ENCODE measurements at places on chromosomes 3 and 15. TPM values are rescaled to one million over a fixed set of nuclear protein-coding genes. Genes with fewer than 3 reads are reported as not detected.

GRCh38 chr15:53416219-53416940 lies 343.1 kb downstream of the WDR72 start:
- DNase-seq = no peak

DNA sequence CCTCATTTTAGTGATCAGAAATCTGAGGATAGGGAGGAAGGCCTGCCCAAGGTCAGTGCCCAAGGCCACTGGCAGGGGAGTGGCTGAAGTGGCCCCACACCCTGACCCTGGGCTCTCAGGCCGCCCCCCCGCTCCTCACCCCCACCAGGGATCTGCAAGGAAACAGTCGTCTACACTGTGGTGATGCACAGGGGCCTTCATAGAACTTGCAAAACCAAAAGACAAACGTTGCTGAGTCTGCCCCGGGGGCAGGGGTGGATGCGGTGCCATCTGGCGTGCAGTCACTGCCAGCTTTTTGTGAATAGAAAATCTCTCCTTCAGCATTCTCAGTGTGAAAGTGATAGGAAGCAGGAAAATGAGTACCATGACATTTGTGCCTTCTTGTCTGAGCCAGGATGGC lies 41.3 kb downstream of the WHAMM start:
- no peak for DNase-seq

CHRD gene
- 0.63 TPM for total RNA-seq

DNA sequence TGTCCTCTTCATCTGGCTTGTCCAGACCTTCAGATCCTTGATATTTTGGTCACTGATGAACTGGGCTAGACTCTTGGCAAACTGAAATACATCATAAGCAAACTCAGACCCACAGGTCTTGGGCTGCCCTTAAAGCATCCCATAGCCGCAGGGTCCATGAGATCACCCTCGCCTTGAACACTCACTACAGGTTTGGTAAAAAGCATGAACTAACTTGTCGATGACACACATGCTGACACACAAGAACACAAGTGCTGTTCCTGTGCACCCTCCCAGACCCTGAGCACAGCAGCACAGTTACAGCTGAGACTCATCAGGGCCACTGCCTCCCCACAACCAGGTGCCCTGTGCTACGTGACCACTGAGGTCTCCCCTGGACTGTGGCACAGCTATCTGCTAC lies 21.0 kb downstream of the PFKFB4 start:
- no peak for DNase-seq

LMAN1L gene
- total RNA-seq = not detected

ERICH6 gene
- total RNA-seq = not detected

DNA sequence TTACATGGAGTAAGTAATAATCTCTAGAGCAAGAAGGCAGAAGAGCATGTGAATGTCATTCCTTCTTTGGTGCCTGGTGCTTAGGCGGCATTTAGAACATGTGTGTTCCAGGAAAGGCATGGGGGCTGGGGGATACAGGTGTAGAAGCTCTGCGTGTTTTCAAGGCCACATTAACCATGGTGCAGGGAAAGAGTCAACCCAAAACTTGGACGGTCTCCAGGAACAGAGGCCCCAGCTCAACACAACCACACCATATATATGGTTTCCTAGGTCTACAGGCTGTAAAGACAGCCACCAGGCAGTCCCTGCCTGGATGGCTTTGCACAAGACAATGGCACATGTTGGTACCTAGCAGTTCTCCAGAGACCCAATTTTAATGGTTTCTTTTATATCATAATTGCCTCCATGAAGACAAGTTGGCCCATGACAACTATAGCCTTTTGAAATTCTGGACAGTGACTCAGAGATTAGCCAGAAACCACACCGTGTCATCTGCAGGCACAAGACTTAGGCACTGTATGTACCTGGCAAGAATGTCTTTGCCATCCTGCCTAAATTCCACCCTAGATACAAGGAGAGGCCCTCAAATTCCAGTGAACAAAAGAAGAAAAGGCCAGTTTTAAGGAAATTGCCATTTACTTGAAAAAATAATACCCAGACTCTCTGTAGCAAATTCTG lies 25.0 kb upstream of the DGKG start:
- no peak for DNase-seq

DNA sequence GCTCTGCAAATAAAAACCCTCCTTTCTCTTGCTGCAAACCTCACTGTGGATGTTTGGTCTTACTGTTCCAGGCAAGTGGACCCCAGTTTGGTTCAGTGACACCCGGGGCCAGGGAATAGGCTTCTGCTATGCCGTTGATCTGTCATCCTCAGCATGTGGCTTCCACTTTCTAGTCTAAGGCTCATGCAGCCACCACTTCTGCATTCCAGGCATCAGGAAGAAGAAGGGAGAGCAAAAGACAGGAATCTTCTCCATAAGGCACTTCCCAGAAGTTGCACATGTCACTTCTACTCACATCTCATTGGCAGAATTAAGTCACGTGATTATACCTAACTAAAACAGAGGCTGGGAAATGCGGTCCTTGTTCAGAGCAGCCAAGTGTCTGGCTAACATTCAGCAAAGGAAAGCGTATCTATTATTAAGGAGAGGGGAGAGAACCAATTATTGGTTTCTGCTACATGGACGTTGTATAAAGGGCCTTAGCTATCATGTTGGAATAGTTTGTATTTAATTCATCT lies 173.6 kb upstream of the PFN2 start:
- DNase-seq = no peak

DNA sequence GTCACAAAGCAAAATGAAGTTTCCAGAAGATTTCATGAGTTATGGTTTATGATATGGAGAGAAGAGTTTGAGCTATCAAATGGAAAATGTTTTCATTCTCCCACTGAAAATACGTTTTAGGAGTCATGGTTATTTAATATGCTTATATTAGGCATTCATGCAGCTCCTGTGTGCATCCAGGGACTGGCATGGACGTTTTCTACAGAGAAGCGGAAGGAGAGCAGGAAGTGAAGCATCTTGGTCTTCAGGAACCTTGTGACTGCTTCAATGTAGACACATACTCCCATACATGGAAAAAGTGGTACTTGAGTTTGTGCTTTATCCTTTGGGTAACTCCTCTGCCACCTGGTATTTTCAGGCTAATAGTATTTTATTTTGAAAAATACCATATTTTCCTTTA lies 43.3 kb upstream of the TOP2B start:
- no peak for DNase-seq

DNA sequence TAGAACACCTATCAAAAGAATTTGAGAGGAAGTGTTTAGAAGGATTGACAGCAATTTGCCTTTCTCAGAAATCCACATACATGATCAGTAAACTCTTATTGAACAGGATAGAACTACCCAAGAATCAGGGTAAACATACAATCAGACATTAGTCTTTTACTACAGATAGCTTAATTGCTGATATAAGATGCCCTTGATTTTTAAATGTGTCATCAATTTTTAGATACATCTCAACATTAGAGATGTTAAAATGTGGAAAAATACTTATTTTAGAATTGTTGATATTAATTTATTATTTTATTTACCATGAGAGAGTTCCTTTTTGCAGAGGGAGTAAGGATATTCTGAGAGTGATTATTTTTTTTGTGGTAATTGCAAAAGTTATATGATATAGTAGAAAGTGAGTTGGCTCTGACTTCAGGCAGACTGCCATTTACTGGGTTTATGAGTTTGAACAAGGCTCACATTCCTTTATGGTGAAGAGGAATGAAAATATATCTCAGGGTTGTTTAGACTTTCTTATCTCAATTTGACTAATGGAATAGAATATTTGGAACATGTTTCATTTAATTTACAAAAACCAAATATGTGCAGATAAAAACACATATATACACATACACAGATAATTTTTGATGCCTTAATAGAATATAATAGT lies 302.8 kb upstream of the GOLIM4 start:
- no peak for DNase-seq

- no peak for DNase-seq
These were observed at the start of gene BOC for GRCh38 chr3:113211330-113212149. Gene BOC, plus strand, starts transcription at chr3:113211557. Its CDS starts 38,246 bp downstream, at chr3:113249803.

IQCH gene
- total RNA-seq = 0.88 TPM

DNA sequence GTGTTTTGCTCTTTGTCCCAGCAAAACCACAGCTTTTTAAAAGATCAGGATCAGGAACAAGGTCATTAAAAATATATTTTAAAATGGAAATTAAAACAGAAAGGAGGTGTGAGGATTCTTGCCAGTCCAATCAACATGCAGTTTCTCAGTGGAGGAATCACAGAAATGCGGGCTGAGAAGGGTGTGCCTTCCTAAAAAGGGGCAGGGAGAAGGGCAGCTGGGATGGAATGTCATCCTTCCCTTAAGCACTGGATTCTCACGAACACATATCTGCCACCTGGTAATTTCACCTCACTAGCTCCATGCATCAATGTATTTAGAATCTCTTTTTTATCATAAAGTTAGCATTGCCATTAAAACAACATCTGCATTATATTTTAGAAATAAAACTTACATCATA lies 21.4 kb downstream of the ABI3BP start:
- DNase-seq = no peak

DNA sequence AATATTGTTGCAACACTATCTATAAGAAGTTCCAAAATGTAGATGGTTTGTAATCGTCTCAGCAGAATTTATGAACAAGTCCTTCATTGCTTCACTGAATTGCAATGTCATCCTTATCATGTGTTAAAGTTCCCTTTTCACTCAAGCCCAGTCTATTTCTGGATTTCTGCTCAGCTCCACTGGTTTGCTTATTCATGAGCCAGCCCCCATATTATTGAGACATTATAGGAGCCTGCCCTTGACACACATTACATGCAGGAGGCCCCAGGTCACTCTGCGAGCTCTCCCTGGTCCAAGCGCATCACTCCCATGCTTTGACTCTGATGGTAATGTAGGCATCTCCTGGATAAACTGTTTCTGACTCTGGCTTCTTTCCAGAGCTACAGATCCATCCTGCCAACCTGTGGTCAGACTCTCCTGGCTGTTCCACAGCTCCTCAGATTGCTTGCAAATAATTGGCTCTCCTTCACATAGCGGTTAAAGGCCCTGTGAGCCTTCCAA lies 56.9 kb downstream of the ABTB1 start:
- no peak for DNase-seq

DNA sequence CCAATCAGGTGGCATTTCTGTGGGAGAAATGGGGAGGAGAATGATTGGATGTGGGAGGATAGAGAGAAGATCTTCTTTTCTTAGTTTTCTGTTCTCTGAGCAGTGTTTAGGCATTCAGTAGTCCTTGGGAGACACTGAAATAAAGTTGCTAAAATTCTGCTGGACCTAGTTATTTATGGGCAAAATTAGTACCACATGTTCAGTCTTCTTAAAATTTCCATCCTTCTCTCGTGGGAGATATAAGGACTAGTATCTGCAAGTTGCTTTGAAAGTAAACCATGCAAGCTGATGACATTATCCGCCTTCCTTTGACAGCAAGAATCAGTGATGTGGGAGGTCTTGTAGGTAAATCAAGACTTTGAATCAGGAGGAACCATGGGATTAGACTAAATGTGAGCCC lies 19.9 kb upstream of the CHST2 start:
- no peak for DNase-seq

GRCh38 chr15:69402816-69403215 lies 11.3 kb upstream of the KIF23 start:
- no peak for DNase-seq

- DNase-seq = no peak
These were observed 13.5 kb downstream of the EAF1 start for GRCh38 chr3:15440891-15441290.

DNA sequence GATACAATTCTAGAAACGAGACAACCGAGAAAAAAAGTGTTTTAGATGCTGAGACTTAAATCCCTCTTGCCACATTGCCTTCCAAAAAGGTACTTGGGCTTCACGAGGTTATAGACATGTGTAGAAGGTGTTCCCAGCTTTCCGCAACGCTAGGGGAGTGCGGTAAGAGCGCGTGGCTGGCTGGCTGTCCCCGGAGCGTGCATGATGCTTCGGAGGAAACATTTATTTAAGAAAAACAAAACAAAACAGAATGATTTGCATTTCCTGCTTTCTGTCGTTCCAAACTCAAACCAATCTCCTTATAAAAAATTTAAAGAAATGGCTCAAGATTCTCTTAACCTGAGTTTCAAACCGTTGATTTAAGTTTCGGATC lies 841 bp downstream of the SLC6A20 start:
- peak; percentile 41 for DNase-seq

- DNase-seq = no peak
These were observed 118.2 kb downstream of the ECT2 start for GRCh38 chr3:172868582-172869200.

DNA sequence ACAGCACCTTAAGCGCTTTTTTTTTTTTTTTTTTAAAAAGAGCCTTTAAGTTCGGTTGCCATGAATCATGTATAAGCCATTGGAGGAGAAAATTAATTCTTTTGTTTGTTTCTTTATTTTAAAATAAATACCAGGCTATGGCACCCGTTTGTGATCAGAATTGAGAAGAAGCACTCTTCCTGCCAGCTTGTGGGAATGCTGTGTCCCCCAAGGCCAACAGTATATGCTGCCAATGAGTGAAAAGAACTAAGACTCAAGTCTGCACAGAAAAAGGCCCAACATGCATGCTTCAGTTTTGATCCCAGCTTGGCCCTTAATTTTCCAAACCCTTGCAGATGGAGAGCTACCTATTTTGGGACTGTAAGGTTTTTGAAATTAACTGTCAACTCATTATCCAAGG lies 90.5 kb downstream of the LRRC3B start:
- no peak for DNase-seq

SLC28A1 gene
- total RNA-seq = not detected

EFL1 gene
- total RNA-seq = 32.8 TPM

- peak; percentile 97 for DNase-seq
These were observed 75.9 kb upstream of the VGLL4 start for GRCh38 chr3:11719406-11720303.

DNA sequence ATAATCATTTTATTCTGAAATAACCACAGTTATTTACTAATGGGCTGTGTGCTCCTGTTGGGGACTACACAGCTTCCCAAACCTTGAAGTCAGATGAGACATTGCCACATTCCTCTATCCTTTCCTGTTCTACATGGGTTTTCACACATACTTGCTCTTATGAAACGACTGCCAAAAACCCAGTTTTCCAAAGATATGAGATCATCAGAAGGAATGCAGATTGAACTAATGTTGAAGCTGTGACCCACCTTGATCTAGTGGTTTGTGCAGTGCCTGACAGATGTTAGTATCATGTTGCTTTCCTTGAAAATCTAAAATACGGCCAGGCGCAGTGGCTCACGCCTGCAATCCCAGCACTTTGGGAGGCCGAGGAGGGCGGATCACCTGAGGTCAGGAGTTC lies 144.6 kb downstream of the VGLL4 start:
- DNase-seq = no peak

CCR9 gene
- total RNA-seq = not detected
